ENCODE measurements at places on chromosomes 11 and 22.

DNA sequence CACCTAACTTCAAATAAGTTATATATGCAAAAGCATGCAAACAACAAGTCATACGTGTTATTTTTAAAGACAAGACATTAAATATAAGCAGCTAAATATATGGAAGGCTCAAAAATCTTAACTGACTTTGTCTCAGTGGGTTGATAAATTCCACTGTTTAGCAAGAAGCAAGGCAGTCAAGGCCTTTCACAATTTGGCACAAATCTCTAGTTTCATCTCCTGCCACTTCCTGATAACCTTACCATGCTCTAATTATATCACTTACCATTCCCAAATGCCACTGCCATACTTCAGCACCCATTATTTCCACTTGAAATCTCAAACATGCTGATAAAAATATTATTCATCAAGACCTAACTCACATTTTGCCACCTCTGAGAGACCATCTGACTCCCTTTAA, 24.8 kb downstream of the DCUN1D5 start:
- no peak for DNase-seq

DNA sequence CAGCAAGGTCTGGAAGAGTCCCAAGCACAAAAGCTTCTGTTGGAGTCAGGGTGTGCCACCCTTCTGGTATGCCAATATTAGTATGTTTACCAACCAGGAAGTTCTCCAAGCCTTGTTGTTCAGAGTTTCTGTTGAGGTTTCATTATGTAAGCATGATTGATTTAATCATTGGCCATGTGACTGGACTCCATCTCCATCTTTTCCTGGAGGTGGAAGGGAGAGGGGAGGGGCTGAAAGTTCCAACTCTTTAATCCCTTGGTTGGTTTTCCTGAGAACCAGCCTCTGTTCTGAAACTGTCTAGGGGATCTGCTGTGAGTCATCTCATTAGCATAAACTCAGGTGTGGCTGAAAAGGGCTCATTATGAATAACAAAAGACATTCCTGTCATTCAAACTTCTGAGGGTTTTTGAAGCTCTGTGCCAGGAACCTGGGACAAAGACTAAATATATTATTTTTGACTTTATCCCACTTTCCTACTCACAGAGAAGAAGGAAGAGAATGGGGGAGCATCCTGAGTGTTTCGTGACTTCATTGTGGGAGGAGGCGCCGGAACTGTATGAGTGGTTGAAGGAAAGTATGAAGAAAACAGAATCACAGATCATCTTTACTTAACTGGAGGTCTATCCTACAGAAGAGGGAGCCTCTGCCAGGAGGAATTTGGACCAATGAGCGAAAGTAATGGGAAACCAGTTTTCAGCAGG, 138.2 kb downstream of the NECTIN1 start:
- no peak for DNase-seq

DNA sequence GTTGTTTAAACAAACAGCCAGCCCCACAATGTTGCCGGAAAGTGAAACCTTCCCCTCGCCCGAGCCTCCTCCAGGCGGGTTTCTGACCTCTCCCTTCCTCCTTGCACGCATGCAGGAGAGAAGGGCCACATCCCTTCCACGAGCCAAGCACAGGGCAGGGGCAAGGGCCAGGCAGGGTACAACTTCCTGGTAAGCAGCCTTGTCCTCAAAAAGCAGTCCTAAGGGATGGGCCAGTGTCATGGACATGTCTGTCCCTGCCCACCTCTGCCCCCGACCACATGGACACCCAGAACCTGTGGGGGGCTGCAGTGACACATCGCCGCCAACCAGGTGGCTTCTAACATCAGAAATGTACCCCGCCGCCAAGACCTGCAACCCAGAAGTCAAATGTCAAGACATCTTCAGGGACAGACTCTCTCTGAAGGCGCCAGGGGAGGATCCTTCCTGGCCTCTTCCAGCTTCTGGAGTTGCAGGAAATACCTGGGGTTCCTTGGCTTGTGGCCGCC, 145.3 kb downstream of the CRYBB2 start:
- no peak for DNase-seq

DNA sequence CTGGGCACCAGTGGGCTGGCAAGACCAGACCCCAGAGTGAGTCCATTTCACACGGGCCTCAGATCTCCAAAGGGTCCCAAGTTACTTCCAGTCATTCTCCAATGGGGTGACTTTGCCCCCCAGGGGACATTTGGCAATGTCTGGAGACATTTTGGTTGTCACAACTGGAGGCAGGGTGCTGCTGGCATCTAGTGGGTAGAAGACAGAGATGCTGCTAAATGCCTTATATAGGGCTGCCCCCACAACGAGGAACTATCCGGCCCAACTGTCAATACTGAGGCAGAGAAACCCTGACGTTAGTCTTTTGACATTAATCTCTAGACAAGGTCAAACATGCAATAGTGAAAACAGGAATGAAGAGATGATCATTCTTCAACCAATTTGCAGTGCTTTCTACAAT, 6.4 kb downstream of the RTN4RL2 start:
- DNase-seq: no peak

DNA sequence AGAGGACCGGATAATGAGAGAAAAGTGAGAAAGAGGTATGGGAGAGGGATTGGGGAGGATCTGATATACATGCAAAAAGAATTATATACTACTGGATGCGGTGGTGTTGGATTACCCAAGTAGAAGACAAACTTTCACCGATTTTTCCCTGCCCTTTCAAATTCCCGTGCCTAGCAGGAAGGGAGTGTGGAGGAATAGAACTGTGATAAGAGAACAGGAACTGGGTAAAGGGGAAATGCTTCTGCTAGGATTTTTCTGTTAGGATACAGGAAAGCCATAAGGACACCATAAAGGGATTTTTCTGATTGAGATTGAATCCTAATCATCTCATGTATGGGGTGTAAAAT, 480 bp upstream of the MTMR2 start:
- DNase-seq: no peak

DNA sequence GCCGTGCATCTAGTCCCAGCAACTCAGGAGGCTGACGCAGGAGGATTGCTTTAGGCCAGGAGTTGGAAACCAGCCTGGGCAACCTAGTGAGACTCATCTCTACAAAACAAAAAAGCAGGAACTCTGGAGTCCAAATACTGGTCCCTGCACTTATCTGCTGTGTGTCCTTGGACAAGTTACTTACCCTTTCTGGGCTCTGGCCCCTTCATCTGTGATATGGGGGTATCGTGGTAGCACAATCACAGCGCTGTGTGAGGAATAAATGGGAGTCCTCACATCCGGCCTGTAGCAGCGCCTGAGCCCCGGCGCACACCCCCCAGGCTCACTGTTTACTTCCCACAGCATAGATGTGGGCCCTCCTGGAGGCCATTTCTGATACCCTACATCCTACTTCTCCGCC, 44.2 kb upstream of the MYH9 start:
- DNase-seq: no peak

- DNase-seq: no peak
Observed at GRCh38 chr11:61439615-61440014, 9.7 kb downstream of the SDHAF2 start.

DNA sequence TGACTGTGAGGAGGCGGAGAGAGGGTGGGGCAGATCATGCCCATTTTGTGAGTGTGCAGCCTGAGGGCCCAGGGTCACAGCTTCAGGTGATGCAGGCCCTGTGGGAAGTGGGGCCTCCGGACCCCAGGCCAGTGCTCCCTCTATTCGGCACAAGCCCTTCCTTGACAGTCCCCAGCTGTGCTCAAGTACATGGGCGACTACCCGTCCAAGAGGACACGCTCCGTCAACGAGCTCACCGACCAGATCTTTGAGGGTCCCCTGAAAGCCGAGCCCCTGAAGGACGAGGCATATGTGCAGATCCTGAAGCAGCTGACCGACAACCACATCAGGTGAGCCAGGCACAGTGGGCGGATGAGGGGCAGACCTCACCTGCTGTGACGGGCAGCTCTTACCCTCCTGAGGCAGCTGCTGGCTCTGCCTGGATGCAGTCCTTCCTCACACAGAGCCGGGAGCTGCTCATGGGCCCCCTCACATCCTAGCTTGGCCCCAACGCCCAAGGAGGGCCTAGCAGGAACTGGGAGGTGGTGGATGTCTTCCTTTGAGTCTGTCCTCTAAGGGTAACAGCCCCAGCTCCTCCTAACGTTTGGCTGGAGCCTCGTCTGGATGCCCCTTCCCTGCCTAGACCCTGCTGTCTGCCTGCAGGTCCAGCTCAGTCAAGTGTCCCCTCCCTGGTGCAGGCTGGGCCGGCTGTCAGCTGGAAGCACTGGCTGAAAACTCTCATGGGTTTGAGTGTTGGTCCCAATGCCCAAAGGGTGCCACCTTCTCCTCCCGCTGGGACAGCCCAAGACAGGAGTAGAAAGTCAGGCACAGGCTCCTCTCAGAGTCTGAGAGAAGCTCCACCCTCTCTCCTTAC, 76.1 kb downstream of the MYO7A start:
- no peak for DNase-seq

- DNase-seq: no peak
Observed at GRCh38 chr11:10803676-10804075, 5.0 kb downstream of the EIF4G2 start.

GRCh38 chr11:119531623-119532022, 108.7 kb upstream of the THY1 start:
- no peak for DNase-seq

- peak; percentile 75 for DNase-seq
Observed at GRCh38 chr22:46250035-46250782, at the start of gene CDPF1. Gene CDPF1, minus strand, starts transcription at chr22:46250293. Its CDS starts 2,009 bp downstream, at chr22:46248284.

DNA sequence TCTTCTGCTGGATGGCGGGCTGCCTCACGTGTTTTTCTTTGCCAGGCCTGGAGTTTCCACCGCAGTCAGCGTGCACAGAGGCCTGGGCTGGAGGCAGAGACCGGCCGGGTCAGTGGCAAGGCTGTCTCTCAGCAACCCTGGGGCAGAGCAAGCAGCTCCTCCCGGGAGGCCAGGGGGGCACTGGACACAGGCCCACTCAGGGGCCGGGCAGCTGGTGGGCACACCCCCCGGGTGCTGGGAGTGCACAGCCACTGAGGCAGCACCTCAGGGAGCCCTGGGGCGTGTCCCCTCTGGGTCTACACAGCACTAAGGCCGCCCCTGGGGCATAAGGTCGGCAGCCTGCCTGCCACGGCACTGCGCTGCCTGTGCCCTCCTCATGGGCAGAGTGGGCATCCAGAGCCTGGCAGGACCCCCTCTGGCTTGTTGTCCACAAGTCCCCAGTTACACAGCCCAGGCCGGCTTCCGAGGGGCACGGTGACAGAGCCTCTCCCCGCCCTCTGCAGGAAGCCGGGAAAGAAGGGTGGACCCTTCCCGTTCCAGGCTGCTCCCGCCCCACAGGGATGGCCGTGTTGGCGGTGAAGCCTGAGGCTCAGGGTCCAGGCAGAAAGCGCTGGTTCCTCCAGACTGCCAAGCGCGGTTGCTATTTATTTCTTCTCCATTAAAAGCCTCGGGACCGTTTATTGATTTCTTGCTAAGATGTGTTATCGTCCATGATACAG, 18.5 kb upstream of the TH start:
- no peak for DNase-seq

DNA sequence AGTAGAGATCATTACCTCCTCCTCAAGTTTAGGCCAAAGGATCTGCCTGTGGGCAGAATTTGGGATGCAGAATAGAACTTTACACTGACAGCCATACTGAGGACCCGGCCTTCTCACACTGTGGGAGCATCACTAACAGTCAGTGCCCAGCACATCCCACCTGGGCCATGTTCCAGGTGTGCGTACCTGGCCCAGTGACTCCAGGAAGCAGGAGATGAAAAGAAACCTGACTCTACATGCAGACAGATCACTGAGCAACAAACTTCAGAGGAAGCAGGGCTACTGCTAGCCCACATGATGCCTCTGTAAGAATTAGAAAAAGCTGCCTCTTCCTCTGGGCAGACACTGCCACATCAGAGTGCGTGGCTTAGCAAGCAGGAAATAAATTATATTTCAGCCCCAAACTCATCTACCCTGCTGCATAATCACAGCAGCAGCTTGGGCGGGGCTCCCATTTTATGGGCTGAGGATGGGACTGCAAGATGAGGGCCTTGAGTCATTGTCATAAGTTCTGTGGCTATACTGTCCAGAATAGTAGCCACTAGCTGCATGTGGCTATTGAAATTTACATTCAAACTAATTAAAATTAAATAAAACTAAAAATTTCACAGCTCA, 6.0 kb upstream of the LMO2 start:
- DNase-seq: no peak

DNA sequence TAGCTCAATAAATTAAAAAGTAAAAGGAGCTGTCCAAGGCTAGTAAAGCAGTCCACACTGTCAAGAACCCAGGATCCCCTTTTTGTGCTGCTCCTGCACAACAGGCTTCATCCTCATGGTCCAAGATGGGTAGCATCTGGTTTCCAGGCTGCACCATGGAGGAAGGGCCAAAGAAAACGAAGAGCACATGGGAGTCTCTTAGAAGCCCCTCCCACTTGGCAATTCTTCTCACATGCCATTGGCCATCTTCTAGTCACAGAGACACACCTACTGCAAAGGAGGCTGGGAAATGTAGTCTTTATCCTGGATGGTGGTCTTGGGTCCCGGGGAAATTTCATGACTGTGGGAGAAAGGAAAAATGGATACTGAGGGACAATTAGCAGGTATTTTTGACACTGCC, 37.8 kb downstream of the PRR5L start:
- no peak for DNase-seq

DNA sequence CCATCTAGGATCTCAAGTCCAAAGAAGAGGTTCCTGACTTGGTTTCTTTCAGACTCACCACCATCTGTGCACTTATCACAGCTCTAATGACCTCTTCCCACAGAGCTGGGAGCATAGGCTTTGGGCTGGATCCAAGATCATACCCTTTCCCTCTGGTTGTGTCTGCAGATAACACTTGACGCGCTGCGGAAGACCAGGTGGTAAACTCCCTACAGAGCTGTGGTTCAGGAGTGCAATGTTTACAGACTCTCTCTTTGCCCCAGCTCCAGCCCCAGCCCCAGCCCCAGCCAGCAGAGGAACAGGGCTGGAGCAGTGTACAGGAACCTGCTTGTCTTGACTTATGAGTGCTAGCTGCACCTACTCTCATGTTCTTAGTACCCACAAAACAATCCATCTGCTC, 274.4 kb upstream of the SYN3 start:
- no peak for DNase-seq

GRCh38 chr11:60905047-60905446, 1.3 kb downstream of the PRPF19 start:
- DNase-seq: no peak

DNA sequence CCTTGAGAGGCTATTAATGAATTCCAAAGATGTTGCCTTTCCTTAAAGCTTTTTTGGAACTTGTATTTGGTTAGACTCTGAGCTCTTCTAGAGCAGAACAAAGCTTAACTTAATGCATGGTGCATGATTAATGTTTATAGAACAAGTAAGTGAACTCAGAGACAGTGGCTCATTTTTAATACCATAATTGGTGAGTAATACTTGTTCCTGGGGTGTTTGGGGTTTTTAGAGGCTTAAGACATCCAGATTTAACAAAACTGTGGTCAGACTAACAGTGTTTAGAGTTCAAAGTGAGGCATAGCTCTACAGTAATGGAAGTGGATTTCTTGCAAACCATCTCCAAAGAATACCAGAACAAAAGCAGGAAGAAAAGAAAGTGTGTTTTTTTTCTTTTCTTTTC, 73.7 kb upstream of the CTSC start:
- no peak for DNase-seq

DNA sequence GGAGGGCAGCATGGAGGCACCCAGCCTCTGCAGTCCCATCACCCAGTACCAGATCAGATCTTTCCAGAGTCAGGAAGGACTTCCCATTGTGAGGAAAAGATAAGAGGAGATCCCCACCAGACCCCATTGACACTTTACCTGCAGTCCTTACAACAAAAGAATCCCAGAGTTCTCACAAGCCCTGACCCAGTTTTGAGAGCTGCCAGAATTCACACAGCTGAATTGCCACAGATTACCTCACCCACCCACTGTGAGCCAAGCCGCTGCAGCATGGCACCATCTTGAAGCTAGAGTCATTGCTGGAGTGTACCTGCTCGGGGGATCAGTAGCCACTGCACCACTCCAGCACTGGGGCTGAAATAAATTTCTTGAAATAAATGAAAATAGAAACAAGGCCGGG, 91.8 kb upstream of the UBASH3B start:
- DNase-seq: no peak
